Right atrium auricular region (tissue), 2 donors: ENCODE measurements at places on chromosomes 5 and 9. TPM values are rescaled to one million over a fixed set of nuclear protein-coding genes. Genes with fewer than 3 reads are reported as not detected.
A peak's percentile ranks its signal among the peaks of the same experiment; 100 is the strongest.

DNA sequence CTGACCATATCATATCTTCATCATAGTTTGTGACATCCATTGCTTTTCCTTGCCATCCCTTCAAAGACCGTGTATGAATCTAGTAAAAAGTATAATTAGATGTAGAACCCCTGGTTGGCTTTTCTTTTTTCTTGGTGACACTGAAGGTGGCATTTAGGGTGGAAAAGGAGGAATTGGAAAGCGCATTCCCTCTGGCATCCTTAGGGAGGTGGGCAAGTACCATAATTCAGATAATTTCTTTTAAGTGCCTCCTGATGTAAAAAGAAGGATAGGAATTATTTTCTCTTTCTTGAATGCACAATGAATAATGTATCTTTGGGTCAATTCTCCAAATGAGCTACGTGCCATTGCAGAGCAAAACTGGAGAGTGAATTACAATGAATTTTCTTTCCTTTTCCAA is 73.2 kb upstream of the SMARCA2 start:
- no peak for DNase-seq
- H3K27ac ChIP-seq = no peak overlapping the region
- H3K27me3 ChIP-seq = no peaks in the 10 kb centered on the region
- no peak overlapping the region for H3K4me3 ChIP-seq
- no peaks in the 10 kb centered on the region for H3K36me3 ChIP-seq
- H3K4me1 ChIP-seq = no peaks in the 10 kb centered on the region

- H3K27me3 ChIP-seq = no peaks in the 10 kb centered on the region
- no peak overlapping the region for H3K27ac ChIP-seq
- no peak overlapping the region for H3K4me3 ChIP-seq
- no peak for DNase-seq
- no peaks in the 10 kb centered on the region for H3K4me1 ChIP-seq
- no peaks in the 10 kb centered on the region for H3K36me3 ChIP-seq
Measured at GRCh38 chr5:107025712-107026497, 644.8 kb downstream of the EFNA5 start.

DNA sequence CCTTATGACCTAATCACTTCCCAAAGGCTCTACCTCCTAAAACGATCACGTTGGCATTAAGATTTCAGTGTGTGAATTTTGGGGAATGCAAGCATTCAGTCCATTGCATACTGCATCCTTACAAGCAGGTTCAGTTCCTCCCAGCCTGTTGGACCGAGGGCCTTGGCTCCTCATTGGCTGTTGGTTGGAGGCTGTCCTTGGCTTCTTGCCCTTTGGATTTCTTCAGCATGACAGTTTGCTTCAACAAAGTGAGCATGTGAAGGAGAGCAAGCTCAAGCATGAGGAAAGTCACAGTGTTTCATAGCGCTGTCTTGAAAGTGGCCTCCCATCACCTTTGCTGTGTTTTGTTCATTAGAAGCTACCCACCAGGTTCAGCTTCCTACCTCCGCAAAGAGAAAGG is 109.5 kb downstream of the GADD45G start:
- H3K27me3 ChIP-seq = no peaks in the 10 kb centered on the region
- no peaks in the 10 kb centered on the region for H3K36me3 ChIP-seq
- DNase-seq = no peak
- peaks cover 8% of the 10 kb centered on the region for H3K4me1 ChIP-seq

Gene TTC23L
- not detected for total RNA-seq

GRCh38 chr5:98604301-98604700 is 169.2 kb upstream of the RGMB start:
- H3K27ac ChIP-seq = no peak overlapping the region
- no peak overlapping the region for H3K4me3 ChIP-seq
- H3K27me3 ChIP-seq = no peaks in the 10 kb centered on the region
- H3K36me3 ChIP-seq = no peaks in the 10 kb centered on the region
- DNase-seq = no peak

Gene GIN1
- 5.0 TPM for total RNA-seq

DNA sequence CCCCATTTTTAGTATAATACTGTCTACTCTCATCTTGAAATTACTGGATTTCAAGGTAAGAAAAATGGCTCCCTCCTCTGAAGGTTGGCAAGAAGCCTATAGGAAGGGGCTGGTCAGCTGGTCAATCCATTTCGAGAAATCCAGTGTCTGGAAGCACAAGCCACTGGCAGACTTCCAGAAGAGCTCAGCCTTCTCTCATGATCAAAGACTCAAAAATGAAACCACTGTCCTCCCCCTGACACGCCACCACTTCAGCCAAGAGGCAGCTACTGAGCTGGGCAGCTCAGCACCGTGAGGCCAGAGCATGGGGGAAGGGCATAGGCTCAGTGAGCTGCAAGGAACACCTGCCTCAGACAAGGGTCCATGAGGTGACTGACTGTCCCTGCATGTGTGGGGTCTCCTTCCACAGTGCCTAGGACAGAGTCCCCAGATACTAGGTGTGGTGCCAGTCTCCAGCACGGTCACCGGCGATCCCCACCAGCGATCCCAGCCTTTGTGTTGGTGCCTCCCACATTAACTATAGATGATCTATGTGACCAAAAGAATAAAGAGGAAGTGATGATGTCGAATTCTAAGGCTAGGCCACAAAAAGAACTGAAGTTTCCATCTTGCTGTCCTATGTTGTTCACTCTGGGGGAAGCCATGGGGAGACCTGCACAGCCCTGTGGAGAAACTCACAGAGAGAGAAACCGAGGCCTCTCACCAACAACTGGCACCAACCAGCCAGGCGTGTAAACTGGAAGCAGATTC is 100.1 kb upstream of the LRRTM2 start:
- DNase-seq = peak; percentile 73
- peak overlapping the region; percentile 88 for H3K27ac ChIP-seq
- H3K36me3 ChIP-seq = no peaks in the 10 kb centered on the region

DNA sequence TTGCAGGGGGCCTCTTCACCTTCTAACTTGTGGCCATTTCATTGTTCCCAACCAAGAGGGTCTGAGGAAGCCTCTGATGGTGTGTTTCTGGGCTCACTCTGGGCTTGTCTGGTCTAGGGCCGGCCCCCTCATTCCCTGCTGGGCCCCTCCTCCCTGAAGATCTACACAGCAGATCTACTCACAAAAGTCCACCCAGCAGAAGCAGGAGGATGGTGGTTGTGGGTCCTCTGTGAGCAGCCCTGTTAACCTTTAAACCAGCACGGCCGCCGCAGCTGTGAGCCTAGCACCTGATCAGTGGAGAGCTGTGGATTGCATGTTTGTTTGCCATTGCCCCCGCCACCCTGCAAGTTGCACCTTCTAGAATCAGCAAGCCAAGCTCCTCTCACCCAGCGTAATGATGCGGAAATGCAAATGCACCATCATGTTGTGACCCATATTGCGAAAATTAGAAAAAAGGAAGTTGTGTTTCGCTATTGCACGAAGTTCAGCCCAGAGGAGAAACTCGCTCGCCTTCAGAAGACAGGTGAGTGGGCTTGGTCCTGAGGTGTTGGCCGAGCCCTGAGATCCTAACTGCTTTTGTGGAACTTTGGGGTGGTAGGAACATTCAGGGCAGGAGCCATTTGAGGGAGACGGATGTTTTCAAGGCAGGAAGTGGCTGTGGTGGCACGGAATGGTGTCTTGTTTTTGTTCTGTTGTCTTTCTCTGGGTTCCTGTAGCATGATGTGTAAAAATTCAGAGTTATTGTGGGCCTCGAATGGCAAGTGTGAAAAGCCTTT is 16.7 kb downstream of the FGD3 start:
- H3K36me3 ChIP-seq = no peaks in the 10 kb centered on the region
- DNase-seq = no peak
- no peaks in the 10 kb centered on the region for H3K4me1 ChIP-seq
- no peak overlapping the region for H3K27ac ChIP-seq

Gene POU5F2
- total RNA-seq = 0.52 TPM

Gene WWC1
- total RNA-seq = 8.1 TPM

DNA sequence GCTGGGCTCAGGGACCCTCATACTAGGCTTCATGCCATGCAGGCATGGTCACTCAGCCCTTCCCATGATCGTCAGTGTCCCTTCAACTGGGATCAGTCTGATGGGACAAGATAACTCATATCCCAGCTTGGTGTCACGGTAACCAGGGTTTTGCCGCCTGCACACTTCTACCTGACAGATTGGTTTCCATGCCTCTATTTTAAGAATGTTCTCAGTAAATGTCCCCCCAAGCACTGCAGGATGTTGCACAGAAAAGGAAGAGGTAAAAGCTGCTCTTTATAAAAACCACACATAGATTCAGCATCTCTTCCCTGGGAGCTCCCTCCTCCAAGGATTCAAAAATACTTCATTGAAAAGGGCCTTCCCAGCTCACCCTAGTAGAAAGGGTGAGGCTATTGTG is 56.1 kb downstream of the SLIT3 start:
- no peak overlapping the region for H3K4me3 ChIP-seq
- H3K4me1 ChIP-seq = peaks cover 6% of the 10 kb centered on the region
- no peaks in the 10 kb centered on the region for H3K27me3 ChIP-seq
- no peak for DNase-seq
- H3K27ac ChIP-seq = no peak overlapping the region

GRCh38 chr9:75845806-75846205 is 44.7 kb upstream of the PCSK5 start:
- no peak overlapping the region for H3K4me3 ChIP-seq
- H3K27me3 ChIP-seq = no peaks in the 10 kb centered on the region
- H3K36me3 ChIP-seq = no peaks in the 10 kb centered on the region
- H3K4me1 ChIP-seq = no peaks in the 10 kb centered on the region

GRCh38 chr5:132737982-132738681 is 786 bp upstream of the KIF3A start:
- DNase-seq = no peak
- no peaks in the 10 kb centered on the region for H3K4me1 ChIP-seq

DNA sequence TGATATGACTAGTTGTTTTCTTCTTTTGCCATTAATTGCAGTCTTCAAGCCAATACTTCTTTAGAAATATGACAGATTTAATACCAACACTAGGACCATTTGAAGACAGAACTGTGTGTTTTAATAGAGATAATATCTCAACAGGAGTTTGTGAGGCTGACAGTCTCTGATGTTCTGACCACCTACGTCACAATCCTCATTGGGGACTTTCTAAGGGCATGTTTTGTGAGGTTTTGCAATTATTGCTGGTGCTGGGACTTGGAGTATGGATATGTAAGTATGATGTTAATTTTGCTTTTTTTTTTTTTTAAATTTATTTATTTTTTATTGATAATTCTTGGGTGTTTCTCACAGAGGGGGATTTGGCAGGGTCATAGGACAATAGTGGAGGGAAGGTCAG is 147.6 kb downstream of the ALDH1A1 start:
- H3K27me3 ChIP-seq = no peaks in the 10 kb centered on the region
- H3K4me1 ChIP-seq = no peaks in the 10 kb centered on the region
- H3K27ac ChIP-seq = no peak overlapping the region
- no peaks in the 10 kb centered on the region for H3K36me3 ChIP-seq
- no peak for DNase-seq
- H3K4me3 ChIP-seq = no peak overlapping the region

DNA sequence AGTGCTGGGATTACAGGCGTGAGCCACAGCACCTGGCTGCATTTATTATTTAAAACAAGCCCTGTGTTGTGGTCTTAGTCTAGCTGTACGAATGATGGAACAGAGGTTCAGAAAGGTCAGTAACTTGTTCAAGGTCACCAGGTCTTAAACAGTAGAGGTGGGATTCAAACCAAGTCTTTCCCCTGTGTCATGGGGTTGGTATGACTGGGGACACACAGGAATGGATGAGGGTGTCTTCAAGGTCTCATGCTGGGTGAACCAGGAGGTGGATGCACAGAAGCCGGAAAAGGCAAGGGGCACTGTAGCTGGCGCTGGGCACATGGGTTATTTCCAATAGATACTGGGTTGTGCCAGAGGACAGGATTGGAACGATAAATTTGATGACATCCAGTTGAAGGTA is 32.2 kb upstream of the TJP2 start:
- no peak for DNase-seq
- H3K36me3 ChIP-seq = no peaks in the 10 kb centered on the region
- H3K27ac ChIP-seq = no peak overlapping the region
- H3K4me1 ChIP-seq = no peaks in the 10 kb centered on the region
- H3K4me3 ChIP-seq = no peak overlapping the region

Gene FRMPD1
- total RNA-seq = 0.82 TPM

DNA sequence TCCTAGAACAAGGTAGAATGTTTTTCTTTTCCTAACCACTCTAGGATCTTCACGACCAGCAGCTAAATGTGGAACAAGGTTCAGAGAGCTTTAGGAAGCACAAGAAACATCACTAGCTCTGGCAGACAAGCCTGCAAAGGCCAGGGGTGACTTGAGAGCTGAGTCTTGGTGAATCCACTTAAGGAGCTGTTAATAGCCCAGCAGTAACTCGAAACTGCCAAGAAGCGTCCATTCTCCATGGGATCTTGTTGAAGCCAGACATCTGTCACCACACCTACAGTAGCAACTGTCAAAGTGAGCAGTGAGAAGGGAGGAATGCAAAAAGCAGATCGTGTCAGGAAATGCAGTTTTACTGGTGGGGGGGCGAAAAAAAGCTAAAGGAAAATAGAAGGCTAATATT is 87.2 kb downstream of the ATPSCKMT start:
- H3K4me3 ChIP-seq = no peak overlapping the region
- H3K27me3 ChIP-seq = no peaks in the 10 kb centered on the region
- H3K27ac ChIP-seq = no peak overlapping the region
- H3K36me3 ChIP-seq = no peaks in the 10 kb centered on the region
- no peaks in the 10 kb centered on the region for H3K4me1 ChIP-seq

Gene CYLC2
- not detected for total RNA-seq

- no peaks in the 10 kb centered on the region for H3K27me3 ChIP-seq
- H3K27ac ChIP-seq = no peak overlapping the region
- H3K36me3 ChIP-seq = no peaks in the 10 kb centered on the region
- no peaks in the 10 kb centered on the region for H3K4me1 ChIP-seq
- DNase-seq = no peak
Measured at GRCh38 chr5:108003178-108003577, 332.4 kb upstream of the EFNA5 start.

DNA sequence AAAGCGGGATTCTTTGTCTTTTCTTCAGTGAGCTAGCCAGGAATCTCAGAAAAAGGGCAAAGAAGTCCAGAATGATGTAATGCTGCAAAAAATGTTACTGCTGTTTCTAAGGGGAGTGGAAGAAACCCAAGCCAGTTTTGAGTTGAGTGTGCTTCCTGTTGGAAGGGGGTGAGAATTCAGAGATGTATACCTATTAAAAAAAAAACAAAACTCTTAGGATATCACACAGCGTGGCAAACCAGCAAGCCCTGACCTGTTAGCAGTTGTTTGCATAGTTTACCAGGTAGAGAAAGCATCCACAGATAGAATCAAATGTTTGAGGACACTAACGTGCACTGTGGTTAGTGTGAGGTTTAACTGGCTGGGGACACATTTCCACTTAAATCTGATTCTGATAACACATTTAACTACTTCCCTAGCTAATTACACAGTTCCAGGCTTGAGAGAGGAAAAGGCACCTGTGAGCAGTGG is 11.4 kb downstream of the BASP1 start:
- H3K36me3 ChIP-seq = no peaks in the 10 kb centered on the region
- no peak overlapping the region for H3K4me3 ChIP-seq
- no peak overlapping the region for H3K27ac ChIP-seq
- H3K27me3 ChIP-seq = no peaks in the 10 kb centered on the region
